ENCODE measurements at places on chromosomes 16 and 17. TPM values are rescaled to one million over a fixed set of nuclear protein-coding genes. Genes with fewer than 3 reads are reported as not detected.

GRCh38 chr16:27740496-27741201 lies 190.7 kb downstream of the KATNIP start:
- no peak for DNase-seq

DNA sequence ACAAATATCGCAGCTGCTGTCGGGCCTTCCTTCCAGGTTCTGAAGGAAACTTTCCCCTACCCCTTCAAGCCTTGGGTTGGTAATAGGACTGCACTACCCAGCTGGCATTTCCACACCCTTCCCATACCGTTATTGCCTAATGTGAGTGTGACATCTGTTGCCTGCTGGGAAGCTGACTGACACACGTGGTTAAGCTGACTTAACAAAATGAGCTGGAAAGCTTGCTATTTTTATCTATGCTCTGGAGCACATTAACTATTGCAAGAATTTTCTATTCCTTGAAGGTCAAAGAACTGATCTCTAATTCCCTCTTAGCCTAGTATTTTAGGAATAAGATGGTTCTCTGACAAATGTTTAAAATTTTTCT lies 79.5 kb downstream of the PMP22 start:
- DNase-seq = no peak

The SEPTIN1 gene
- total RNA-seq = 2.5 TPM

The NDRG4 gene
- 580 TPM for total RNA-seq

The IRX3 gene
- 5.6 TPM for total RNA-seq

Data from left ventricle myocardium superior (tissue), 1 donor.